ENCODE measurements at places on chromosomes 3 and 15.

GRCh38 chr3:58271901-58272501 lies 34.0 kb upstream of the RPP14 start:
- DNase-seq, result no peak

DNA sequence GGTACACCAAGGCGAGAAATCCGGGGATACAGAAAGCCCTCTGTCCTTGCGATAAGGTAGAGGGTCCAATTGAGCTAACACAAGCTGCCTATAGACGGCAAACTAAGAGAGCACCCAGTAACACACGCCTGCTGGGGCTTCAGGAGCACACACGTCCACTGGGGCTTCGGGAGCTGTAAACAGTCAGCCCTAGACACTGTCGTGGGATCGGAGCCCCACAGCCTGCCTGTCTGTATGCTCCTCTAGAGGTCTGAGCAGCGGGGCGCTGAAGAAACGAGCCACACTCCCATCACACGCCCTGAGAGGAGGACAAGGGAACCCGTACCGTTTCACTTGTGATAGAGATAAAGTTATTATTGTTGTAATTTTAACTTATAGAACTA lies 486 bp downstream of the SAMMSON start:
- DNase-seq, result no peak

DNA sequence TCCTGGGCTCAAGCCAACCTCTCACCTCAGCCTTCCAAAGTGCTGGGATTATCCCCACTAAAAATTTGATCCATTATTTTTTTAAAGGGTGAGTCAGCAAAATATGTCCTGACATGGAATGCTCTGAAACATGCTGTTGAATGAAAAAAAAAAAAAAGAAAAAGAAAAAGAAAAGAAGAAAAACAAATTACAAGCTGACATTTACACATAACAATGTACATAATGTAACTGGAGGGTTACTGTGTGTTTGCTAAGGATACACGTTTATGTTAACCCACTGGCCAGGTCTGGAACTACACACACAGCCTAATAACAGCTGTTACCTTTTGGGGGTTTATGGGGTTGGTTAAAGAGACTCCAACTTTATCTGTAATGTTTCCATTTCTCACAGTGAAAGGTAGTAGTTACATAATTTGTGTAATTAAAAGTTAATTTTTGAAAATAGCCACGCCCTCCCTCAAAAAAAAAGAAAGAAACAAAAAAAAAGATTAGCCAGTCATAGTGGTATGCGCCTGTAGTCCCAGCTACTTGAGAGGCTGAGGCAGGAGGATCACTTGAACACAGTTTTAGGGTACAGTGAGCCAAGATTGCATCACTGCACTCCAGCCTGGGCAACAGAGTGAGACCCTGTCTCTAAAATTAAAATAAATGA lies 3.1 kb upstream of the MESP2 start:
- DNase-seq, result no peak

- DNase-seq, result no peak
These were observed 1268.1 kb downstream of the OTOL1 start for GRCh38 chr3:162764808-162765071.

GRCh38 chr15:59424616-59425015 lies 13.4 kb upstream of the FAM81A start:
- DNase-seq, result no peak

GRCh38 chr3:166575161-166575560 lies 737.9 kb upstream of the BCHE start:
- DNase-seq, result no peak

- no peak for DNase-seq
These were observed 77.4 kb upstream of the TERB2 start for GRCh38 chr15:44879066-44879465.

- peak; percentile 9 for DNase-seq
These were observed 36.0 kb upstream of the COLQ start for GRCh38 chr3:15557511-15557946.

DNA sequence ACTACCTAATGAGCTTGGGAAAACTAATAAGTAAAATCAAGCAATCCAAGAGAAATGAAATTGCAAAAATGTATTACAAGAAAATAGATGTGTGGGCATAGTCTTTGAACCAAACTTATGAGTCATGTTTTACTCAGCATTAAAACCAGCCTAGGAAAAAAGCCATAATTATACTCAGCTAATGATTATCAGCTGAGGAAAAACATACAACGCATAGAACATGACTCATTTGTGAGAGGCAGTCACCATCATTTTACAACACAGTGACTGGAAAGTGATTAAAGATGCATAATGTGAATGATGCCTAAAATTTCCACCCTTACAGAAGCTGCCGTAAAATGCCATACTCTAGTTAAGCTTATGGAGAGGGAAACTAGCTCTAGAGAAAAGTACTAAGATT lies 238.0 kb upstream of the EOMES start:
- no peak for DNase-seq

- no peak for DNase-seq
These were observed 742.0 kb upstream of the LMCD1 start for GRCh38 chr3:7759630-7760029.

GRCh38 chr15:50880651-50881114 lies 27.8 kb upstream of the AP4E1 start:
- no peak for DNase-seq

DNA sequence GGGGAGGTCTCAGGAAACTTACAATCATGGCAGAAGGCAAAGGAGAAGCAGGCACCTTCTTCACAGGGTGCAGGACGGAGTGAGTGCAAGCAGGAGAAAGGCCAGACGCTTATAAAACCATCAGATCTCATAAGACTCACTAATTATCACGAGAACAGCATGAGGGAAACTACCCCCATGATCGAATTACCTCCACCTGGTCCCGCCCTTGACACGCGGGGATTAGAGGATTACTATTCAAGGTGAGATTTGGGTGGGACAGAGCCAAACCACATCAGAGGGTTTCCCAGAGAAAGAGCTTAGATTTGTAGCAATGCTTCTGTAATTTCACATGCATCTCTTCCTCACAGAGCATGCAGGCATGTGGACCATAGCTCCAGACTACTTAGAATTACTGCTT lies 615.7 kb upstream of the UBE2E2 start:
- DNase-seq, result no peak

DNA sequence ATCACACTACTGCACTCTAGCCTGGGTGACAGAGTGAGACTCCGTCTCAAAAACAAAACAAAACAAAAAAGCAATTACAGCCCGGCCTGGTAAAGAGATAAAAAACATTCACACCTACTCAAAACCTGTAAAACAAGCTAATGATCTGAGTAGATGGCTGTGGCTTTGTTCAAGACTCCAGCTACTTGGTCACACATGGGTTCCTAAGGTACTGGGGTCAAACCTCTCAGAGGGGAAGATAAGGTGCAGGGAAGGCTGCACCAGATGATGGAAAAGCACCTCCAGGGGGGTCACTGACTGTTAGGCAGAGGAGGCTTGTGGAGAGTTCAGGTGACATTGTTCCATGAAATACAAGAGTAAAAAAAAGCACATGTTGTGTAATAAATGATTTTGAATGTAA lies 450.2 kb upstream of the WNT5A start:
- DNase-seq, result no peak

Measured in stimulated activated CD8-positive, alpha-beta memory T cell treated with anti-CD3 and anti-CD28 coated beads, Interleukin-4, amount 100 ng/mL, for 4 hours (primary cell).